Epithelial cell of proximal tubule (primary cell): ENCODE measurements at places on chromosomes 6 and 20.

DNA sequence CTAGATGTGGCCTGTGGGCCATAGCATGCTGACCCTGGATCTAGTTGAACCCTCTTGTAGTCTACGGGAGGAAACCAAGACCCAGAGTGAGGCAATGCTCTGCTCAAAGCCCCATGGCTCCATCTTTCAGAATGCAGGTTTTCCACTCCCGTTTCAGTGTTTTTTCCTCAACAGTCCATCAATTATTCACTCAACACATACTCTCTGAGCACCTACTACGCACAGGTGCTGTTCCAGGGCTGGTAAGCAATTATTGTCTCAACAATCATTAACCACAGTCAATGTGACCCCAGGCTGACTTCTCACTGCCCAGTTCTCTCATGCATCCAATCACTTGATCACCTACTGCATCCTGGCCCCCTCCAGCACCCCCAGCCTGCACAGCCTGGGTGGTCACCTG lies 20.0 kb downstream of the MOCS1 start:
- no peak for DNase-seq

- DNase-seq: no peak
Observed at GRCh38 chr6:132253211-132253610, 148.1 kb downstream of the MOXD1 start.

GRCh38 chr20:1718604-1719384 lies 61.2 kb upstream of the SIRPG start:
- DNase-seq: no peak

- DNase-seq: peak; percentile 93
Observed at GRCh38 chr6:142846883-142847287, 98.1 kb downstream of the HIVEP2 start.

DNA sequence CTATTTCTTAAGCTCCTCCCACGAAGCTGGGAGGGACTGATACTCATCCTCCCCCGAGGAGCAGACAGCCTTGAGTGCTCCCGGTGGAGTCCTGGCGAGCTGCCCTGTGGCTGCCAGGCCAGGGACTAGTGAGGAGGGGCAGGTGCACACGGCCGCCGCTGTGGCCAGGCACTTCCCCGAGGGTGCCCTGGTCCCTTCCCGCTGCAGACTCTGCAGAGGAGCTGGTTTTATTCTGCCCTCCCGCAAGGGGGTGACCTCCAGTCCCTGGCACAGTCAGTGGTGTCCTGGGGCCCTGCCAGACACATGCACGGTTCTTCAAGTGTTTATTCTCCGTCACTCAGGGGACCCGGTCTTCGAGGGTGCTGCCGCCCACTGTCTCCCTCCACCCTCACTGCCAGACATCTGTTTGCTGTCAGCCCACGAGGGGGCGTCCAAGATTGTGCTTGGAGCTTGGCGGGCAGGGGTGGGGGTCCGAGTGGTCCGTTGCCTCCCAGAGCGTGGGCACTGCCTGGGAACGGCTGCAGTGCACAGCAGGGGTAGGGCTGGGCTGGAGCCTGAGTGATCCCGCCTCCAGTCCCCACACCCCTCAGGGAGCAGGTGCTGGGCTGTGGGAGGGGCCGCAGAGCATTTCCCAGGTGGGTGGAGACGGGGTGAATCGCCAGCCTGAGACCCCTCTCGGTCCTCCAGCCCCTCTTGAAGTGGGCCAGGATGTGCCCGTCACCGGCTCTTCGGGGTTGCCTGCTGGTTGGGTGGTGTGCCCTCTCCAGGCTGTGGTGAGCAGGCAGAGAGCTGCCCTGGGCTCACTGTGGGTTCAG lies 3.1 kb upstream of the CABLES2 start:
- DNase-seq: no peak

- no peak for DNase-seq
Observed at GRCh38 chr20:44109951-44110361, 77.0 kb downstream of the JPH2 start.

DNA sequence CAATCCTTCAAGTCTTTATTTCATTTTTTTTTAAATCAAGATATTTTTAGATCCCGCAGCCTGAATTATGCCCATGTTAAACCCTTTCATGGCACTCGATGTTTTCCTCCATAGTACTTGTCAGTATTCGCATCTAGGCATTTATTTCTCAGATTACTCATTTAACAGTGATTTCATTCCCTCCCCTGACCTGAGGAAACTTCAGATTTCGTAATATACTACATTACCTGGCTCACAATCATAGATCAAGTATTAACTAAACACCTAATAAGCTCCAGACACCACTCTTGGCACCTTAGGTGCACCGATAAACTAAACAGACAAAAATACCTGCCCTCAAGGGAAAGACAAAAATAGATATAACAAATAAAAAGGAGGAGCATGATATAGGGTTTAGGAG lies 413.2 kb upstream of the GJE1 start:
- no peak for DNase-seq
